Fibroblast of pulmonary artery (primary cell): ENCODE measurements at places on chromosomes 2 and 18.
A peak's percentile ranks its signal among the peaks of the same experiment; 100 is the strongest.

GRCh38 chr18:9771977-9772660, 64.0 kb downstream of the RAB31 start:
- DNase-seq, result no peak

- no peak for DNase-seq
Observed at GRCh38 chr2:112817082-112817689, 19.4 kb downstream of the IL1B start.

DNA sequence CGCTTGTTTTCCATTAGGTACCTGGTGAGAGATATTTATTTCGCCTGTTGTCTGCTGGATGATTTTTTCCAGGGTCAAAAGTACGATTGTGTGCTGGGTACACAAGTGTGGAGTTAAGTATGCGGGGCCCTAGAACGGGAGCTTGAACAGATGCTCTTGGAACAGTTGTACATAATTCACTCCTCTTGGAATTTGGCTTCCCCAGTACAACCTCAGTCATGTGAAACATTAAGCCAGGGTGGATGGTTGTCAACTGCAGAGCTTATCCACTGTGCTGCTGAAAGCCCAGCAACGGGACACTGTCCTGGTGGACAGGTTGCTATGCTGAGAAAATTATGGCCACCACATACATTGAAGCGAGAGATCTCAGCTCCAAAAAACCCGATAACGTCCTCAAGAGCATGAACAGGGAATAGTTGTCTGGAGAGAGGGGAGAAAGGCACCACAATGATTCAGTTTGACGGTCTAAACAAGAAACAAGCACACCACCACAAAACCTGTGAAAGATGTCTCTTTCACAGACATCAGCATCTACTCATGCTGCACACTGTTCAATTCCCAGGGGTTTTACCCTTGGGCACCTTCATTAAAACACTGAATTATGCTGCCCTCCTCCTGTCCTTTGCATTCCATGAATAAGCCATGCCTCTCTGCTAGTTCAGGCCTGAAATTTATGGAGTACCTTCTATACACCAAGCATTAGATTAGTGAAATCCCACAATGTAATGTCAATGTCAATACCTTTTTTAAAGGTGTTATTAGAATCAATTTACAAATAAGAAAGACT, 176.8 kb upstream of the TRIB2 start:
- DNase-seq, result no peak

DNA sequence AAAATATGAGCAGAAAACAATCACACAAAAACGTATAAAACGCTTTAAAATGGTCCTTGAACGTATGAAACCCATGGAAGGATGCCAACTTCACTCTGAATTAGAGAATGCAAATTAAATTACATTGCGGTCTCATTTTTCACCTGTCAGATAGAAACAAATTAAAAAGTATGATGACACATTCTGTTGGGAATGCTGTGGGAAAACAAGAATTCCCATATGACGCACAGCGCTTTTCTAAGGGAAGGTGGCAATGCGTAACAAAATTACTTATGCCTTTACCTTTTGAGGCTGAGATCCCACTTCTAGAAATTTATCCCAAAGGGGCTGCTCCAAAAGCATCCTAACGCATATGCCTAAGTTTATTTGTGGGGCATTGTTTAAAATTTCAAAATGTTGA, 3.8 kb upstream of the RPS7 start:
- DNase-seq, result no peak

- DNase-seq, result peak; percentile 76
Observed at GRCh38 chr2:62939735-62940491, 110.7 kb upstream of the OTX1 start.

DNA sequence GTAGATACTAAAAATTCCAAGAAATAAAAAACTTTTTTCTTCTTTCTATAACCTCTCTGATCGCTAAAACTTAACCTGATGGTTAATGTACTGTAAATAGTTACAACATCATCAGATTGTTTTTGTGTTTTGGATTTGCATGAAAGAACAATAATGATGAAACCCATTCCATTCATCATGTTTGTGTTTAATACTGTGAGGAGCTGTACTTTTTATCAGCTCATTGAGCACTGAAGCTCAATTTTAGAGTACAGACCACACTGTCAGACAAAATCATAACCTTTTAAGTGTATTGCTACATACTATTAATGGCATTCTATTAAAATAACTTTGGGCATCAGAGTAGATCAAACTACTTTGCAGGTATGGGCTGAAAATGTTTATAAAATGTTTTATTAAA, 14.8 kb upstream of the BBS5 start:
- no peak for DNase-seq

GRCh38 chr2:135212757-135213156, 160.7 kb downstream of the RAB3GAP1 start:
- peak; percentile 20 for DNase-seq

GRCh38 chr2:216873573-216873972, 13.7 kb upstream of the TNP1 start:
- DNase-seq, result no peak

- peak; percentile 82 for DNase-seq
Observed at GRCh38 chr2:290090-290722, 2.3 kb upstream of the ALKAL2 start.

DNA sequence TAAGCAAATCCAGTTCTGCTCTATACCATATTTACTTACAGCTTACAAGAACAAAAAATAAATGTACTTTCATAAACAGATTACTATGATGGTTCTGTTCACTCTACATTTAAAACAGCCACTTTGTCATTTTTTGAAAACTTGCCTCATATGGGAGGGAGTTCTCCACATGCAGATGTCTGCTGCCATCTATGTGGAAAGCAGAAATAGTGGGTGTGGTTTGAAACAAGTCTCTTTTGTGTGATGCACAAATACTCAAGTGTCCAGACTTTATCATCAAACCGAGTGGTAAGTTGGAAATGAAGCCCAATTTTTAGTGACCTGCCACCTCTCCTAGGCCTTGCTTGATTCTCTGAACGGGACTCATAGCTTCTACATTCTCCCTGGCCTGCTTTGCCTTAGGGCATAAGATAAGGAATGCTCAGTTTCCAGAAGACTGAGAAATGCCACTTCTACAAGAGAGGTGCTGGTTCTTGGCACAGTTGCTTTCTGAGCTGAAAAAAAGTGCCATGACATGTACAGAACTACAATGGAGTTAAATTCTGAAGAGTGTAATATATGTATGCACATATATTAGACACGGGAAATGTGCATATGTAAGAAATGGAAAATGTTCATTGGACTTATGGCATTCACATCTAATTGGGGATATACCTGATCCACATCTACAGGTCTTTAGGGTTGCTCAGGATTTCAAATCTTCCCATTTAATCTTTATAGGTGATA, 221.0 kb downstream of the SLC8A1 start:
- peak; percentile 16 for DNase-seq

DNA sequence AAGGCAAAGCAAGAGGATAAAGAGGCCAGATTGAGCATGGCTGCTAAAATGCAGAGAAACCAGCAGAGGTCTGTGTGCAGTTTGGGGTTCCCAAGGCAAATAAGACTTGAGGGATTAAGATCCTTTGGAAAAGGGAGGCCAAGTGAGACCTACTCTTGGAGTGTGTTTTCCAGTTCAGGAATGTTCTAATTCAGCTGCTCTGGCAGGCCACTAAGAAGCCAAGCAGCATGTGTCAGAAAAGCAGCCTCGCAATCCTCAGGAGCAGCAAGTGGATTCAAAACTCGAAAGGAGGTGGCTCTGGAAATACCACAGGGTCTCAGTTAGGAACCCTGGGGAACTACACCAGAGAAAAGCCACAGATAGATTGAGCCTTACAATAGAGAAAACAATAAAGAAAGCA, 569.2 kb downstream of the METTL4 start:
- peak; percentile 13 for DNase-seq

GRCh38 chr2:25794544-25795276, 83.6 kb downstream of the ASXL2 start:
- peak; percentile 8 for DNase-seq

DNA sequence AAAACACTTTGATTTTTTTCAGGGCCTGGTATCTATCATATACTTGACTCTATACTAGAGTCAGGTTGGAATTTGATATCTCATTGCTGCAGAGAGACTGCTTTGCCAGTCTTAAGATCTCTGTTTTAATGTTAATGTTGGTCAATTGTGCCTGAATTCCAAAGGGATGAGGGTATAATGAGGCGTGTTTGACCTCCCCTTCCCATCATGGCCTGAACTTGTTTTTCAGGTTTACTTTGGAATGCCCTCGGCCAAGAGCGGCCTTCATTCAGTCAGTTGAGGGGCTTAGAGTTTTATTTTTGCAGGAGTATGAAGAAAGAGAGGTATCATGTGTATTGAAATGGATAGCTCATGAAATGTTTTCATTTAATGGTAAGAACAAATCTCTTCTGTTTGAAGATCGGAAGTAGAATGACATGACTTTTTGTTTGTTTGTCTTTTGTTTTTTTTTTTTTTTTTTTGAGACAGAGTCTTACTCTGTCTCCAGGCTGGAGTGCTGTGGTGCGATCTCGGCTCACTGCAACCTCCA, 119.0 kb downstream of the KIAA1328 start:
- no peak for DNase-seq

- no peak for DNase-seq
Observed at GRCh38 chr2:196591004-196591403, 48.5 kb upstream of the CCDC150 start.

DNA sequence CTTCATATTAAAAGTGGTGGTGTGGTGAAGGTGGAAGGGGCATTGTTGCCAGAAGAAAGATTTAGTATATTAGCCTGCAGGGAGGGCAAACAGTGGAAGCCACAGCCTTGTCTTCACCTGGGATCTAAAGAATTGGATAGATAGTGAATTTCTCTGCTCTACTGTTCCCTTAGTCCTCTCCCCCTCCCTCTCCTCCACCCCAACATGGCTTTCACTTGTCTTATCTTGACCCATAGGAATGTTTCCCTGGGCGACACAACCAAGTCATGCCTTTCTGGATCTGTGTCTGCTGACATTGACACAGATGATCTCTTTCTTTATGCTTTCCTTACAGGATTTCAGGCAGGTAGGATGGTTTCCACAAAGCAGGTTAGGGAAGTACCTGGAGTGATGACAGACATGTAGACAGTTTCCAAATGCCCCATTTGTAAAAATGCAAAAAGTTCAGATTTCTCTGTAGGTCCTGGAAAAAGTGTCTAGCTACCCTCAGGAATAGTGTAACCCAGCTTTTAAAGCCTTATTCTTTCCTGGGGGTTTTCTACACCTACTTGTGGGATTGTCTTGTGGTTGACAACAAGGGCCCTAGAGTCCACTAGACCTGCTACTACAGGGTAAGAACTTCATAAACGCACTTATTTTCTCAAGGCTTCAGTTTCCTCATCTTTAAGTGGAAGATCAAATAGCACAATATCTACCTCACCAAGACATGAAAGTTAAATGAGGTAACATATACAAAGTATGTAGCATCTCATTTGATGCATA, 184.2 kb upstream of the SP5 start:
- DNase-seq, result no peak

DNA sequence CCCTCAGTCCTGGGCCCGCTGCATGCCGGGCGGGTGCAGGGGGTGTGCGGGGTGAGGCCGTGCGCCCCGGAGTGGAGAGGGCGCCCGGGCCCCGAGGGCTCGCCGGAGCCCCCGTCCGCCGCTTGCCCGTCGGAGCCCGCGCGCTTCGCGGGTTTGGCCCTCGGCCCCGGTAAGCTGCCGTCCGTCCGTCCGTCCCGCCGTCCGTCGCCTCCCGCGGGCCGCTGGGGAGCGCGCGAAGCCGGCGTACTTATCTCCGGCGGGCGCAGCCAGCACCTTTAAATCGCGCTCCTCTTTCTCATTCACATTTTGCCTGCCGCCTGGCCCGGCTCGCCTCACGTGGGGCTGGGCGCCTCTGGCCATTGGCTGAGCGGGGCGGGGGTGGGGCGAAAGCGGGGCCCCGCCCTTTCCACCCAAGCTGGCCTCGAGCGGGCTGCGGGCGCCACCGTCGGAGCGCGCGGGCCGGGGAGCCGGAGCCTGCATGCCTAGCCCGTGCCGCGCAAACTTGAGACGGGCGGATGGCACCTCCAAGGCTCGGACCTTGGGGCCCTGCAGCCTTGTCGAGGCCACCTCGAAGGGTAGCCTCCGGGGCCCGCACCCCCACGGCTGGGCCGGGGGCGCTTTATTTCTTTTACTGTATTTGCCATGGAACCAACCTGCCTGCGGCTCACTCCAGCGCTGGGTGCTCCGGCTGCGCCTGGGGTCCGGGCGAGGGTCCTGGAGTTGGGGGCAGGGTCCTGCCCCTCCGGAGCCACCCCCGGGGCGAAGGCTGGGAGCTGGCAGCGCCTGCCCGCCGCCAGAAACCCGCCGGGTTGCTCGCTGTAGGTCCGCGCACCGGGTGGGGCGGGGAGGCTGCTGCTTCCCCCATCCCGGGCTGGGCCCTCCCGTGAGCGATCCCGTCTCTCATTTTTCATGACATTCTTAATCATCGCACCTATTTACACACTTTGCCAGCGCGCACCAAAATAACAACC, at the start of gene GBX2:
GBX2 (minus strand) TSS at position 277 of the 971 bp plus-strand sequence. CDS start 415 bp downstream, outside the sequence.
- peak; percentile 57 for DNase-seq

GRCh38 chr2:237473878-237474441, 13.1 kb upstream of the MLPH start:
- no peak for DNase-seq

- DNase-seq, result no peak
Observed at GRCh38 chr18:57923611-57924010, 120.4 kb upstream of the NEDD4L start.

DNA sequence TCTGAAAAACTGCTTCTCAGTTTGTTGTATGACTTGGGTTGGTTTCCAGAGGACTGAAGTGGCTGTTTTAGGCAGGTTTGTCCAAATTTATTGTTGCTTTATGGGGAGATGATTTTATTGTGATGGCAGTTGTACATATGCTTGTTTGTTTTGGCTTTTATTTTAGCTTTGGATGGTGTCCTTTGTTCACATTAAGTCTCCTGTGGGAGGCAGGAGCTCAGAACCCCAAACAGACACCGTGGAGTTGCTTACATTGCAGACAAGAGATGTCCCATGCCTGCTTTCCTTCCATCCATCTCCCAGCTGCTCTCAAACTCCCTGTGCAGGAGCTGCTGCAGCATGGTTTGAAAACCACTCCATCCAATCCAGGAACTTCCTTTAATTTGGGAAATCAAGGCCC, 414.7 kb downstream of the LPIN1 start:
- DNase-seq, result no peak

- no peak for DNase-seq
Observed at GRCh38 chr2:171882089-171882769, 11.8 kb downstream of the SLC25A12 start.

DNA sequence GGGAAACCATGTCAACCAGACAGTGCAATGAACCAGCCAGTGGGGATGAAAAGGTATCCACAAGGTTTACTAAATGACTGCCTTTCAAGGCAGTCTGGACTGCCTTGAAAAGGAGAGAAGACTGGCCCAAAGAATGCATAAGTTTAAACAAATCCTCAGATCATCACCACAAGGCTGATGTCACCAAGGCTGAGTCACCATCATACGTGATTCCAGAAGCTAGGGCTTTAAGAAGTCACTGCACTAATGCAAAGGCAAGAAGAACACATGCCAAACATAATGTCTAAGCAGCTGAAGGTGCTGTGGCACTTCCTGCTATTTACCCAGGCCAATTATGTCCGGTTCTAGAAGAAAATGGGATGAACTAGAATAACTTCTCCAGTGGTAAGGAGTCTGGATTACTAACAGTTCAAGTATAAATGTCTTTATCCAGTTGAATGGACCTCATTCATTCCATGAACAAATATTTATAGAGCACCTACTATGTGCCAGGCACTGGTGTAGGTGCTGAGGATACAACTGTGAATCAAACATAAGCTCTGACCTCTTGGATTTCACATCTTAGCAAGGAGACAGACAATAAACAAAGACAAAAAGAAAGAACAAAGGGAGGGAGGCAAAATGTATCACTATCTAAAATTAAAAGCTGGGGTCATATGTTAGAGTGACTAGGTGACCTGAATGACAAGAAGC, 37.6 kb upstream of the ONECUT2 start:
- DNase-seq, result no peak
